ENCODE measurements at places on chromosomes 12 and 14.

DNA sequence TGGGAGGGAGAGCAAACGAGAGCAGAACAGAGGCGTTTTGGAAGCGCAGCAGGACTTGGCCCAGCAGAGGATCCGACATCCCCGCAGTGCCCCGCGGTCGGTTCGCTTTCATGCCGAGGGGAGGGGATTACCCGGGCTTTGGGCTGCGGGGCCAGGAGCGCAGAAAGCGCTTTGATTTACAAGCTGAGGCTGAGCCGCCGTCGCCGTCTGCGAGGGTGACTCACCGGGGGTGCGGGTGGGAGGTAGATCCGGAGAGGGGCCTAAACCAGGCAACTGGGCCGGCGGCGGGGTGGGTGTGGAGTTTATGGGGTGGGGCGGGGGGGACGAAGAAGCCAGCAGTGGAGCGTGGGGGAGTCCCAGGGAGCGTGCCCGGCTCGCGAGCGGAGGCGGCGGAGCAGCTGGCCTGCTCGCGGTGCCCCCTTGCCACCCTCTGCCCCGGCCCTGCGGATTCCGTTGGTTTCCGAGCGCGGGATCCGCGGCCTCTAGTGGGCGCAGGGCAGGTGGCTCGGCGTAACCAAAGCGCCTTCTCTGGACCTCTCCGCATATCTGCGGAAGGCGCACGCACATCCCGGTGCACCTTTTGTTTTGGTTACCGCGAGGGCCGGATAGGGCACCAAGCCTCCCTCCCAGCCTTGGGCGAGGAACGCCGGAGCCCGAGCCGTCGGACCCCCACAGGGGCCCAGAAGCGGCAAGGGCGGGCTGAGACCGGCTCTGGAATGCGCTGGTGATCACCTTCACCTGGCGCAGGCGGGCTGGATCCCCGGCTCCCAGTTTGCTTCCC lies 2.6 kb downstream of the SIX4 start:
- DNase-seq = no peak

DNA sequence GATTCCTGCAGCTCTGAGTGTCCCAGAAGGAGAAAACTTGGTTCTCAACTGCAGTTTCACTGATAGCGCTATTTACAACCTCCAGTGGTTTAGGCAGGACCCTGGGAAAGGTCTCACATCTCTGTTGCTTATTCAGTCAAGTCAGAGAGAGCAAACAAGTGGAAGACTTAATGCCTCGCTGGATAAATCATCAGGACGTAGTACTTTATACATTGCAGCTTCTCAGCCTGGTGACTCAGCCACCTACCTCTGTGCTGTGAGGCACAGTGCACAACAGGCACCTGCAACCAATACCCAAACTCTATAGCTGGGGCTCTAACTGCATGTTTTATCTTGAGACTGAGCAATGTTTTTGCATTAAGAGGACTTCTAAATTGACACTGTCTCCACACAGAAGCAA lies 379.2 kb upstream of the OR4E1 start:
- DNase-seq = no peak

DNA sequence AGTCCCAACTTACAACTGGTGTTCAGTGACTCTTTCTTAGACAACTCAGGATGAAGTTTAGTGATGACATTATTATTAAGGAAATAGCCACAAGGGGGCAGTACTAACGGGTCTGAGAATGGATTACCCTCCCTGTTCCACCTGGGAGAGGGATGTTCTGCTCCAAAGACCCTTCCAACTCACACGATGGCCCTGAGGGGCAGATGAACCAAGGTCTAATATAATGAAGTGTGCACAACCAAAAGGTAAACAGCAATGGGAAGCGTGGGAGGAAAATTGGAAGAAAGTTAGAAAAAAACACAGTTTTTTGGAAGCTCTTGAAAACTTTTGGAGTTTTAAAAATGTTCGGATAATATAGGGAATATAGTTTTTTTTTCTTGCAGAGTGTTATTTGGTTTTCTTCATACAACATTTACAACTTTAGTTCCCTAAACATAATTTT lies 24.0 kb downstream of the FGF6 start:
- peak; percentile 63 for DNase-seq

DNA sequence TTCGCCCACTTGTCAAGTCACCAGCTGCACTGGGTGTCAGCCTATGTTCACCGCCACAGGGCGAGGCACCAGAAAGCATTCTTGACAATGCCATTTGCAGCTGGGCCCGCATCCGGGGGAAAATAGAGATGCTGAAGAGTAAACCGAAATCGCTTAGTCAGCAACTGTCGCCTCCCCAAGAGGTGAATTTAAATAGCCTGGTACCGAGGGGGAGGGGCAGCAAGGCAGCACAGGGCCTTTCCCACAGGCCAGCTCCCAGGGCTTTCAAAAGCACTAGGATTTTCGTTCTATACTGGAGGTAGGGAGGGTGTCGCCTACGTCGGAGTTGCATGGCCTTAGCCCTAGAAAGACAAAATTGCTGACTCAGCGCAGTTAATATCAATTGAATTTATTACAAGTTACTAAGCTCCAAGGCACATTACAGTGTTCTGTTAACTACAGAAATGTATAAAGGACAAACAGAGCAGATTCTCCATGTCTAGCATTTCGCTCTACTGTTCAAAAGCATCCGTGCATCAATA lies 4.3 kb downstream of the IRF2BPL start:
- DNase-seq = peak; percentile 31

DNA sequence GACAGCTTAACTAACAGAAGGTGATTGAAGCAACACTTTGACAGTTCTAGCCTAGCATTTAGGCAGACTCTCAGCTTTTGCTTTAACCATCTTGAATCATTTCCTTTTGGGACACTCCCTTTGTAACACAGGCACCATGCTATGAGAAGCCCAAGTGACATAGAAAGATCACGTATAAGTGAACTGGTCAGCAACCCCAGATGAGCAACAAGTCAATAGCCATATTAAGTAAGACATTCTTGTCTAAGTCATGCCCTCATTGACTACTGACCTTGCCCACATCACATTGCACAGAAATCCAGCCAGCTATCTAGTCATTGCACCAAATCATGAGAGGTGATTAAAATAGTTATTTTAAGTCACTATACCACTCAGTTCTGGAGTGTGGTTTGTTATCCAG lies 476.8 kb downstream of the TRHDE start:
- DNase-seq = peak; percentile 44

DNA sequence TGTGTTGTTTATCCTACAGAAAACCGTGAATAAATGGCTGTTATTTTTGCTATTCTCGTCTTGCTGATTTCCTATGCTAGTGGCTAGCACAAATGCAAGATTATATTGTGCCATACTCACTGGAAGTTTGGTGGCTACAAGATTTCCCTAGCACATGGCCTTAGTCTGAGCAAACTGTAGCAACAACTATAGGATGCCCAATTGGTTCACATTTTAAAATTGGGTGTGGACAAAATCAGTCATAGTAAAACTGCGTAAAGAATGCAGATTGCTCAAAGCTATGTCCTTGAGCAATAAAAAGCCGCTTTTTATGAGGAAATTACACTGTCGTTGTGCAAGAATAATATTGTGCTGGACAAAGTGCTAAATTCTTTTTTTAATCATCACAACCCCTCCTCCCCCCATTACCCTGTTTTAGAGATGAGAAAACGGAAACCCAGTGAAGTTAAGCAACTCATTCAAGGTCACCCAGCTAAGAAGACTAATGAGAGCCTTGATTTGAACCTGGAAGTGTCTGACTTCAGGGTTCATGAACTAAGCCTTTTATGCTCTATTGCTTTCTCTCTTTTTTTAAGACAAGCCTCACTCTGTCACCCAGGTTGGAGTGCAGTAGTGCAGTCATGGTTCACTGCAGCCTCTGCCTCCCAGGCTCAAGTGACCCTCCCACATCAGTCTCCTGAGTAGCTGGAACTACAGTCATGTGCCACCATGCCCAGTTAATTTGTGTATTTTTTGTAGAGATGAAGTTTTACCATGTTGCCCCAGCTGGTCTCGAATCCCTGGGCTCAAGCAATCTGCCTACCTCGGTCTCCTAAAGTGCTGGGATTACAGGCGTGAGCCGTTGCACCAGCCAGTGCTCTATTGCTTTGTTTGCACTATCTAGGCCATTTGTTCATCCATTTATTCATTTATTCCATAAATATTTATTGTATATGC lies 73.6 kb downstream of the SRGAP1 start:
- peak; percentile 86 for DNase-seq

- DNase-seq = peak; percentile 80
Measured at GRCh38 chr14:22314183-22314820, 274.7 kb downstream of the DAD1 start.

DNA sequence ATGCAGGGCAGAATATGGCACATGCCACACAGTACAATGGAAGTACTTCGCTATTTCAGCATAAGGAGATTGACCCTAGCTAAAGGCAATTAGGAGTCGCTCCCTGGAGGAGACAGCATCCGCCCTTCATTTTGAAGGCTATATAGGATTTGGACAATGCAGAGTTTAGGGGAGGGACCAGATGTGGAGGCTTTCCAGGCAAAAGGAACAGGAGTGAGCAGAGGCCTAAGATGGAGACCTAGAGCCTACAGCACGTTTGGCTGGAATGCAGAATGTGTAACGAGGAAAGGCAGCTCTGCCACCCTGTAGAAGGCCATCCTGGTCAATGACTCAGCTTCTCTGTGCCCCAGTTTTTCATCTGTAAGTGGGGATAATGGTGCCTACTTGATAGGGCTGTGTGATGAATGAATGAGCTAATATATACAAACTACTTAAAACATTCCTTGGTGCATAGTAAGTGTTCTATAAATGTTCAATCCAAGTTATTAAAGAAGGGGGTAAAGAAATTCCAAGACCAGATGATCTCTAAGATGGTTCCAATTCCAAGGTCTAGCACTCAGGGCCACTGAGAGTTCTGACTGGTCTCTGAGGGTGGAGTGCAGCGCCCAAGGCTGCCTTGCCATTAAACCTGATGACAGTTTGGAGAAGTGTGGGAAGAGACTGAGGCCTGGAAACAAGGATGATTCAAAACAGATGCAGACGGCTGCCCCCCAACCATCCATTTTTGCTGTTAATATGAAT lies 54.3 kb upstream of the FRMD6 start:
- no peak for DNase-seq

DNA sequence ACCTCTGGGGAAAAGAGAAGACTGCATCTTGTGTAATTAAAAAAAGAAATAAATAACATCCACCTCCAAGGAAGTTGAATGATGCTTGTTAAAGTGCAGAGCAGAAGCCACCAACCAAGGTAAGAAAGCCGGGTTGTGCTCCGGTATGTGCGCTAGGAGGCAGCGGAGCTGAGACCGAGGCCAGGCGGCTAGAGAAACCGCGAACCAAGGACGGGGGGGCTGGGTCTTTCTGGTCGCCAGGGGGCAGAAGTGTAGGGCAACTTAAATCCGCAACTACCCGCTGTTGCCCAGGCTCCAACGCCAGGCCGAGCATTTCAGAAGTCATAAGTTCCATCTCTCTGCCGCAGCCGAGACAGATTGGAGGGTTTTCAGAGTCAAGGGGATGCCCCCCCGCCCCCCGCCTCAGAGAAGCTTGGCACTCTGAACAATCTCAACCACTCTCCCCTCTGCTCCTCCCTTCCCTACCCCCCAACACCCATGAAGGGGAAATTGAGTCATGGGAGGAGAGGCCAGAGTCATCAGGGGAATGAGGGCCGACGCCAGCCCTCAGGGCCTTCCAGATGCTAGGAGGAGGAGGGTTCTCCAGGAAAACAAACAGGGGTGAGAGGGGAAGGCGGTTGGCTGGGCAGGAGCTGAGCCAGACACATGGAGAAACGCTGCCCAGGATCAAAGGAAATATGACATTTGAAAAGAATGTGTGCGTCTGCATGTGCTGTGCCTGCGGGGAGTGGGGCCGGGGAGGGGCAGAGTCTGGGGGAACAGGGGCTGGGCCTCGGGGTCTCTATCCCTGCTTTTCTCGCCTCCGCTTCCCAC lies 2.2 kb upstream of the NFATC4 start:
- peak; percentile 80 for DNase-seq

- no peak for DNase-seq
Measured at GRCh38 chr12:114528766-114529165, 122.8 kb upstream of the TBX5 start.

GRCh38 chr12:102281231-102281630 lies 83.6 kb upstream of the PMCH start:
- no peak for DNase-seq

DNA sequence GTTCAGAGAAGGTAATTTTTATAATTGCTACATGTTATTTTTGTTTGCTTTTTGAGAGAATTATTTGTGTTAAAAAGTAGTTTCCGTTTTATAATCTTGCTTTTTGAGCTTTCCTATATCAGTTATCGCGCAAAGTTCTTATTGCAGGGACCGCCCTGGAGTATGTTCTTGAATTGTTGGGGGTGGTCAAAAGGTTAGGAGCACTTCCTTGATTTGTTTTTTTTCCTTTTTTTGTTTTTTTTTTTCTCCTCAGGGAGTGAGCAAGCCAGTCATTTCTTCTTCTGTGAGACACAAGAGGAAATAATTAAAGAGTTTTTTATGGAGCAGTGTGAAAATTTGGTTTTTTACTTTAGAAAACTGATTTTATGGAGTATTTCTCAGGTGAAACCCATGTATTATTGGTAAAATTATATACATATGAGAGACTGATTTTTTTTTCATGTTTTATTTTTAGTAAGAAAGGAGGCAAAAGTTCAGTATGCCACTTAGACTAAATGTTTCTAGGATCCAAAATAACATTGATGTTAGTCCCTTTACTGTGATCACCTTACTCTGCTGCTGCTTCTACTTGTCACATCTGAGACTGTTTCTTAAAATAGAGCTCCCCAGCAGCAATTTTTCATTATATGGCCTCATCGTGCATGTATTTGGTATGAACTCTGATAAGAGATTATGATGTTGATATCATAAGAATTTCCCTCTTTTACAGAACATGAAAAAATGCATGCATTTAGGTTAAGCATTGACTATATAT lies 26.6 kb downstream of the PLEKHA5 start:
- no peak for DNase-seq

DNA sequence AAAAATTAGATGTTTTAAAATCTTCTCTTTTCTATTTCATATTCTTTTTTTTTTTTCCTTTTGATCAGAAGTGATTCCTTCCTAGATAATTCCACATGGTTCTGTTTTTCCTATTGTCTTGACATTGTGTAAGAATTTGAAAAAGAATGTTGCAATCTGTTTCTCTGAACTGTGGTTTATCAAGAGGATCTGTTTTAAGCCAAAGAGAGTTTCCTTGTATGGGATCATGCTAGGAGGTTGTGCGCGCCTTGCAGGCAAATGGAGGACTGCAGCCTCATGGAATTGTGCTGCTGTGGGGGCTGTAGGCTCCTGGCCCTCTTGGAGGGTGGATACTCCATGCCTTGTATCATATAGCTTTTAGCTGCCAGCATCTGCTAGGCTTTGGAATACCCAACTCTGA lies 43.3 kb upstream of the MBIP start:
- peak; percentile 58 for DNase-seq

GRCh38 chr14:28361486-28361885 lies 405.1 kb upstream of the FOXG1 start:
- DNase-seq = no peak

DNA sequence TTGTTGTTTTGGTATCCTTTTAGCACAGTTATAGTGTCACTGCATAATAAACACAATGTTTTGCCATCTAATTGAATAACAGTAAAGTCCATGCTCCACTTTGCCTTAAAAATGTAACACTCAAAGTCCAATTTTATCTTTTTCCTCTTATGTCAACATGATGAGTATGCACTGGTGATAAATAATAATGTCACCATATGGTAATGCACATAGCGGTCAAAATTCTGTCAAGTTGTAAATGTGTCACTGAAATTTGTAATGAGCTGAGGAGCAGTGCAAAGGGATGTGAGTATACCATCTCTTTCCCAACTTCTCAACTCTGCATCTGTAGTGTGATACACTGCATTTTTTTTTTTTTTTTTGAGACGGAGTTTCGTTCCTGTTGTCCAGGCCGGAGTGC lies 65.7 kb downstream of the EML5 start:
- DNase-seq = no peak

Measured in suppressor macrophage (primary cell).